CD4-positive, alpha-beta T cell treated with Interleukin-1 beta for 1 hour (primary cell): ENCODE measurements at places on chromosomes 3 and 15.

DNA sequence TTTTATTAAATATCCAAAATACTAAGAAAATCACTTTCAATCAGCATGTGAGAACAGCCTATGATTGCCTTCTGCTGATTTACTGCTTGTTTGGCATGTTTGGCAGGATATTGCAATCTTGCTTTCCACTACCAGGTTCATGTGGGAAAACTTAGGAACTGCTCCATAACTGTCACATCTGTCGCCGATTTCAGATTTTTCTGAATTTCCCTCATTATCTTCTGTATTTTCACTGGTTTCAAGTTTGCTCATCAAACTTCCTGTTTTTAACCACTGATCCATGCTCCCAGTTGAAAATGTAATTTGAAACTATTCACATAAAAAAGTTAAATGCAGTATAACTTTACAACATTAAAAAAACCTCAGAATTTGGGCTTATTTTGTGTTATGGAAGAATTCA lies 93.0 kb downstream of the NFKBIZ start:
- no peak for DNase-seq

DNA sequence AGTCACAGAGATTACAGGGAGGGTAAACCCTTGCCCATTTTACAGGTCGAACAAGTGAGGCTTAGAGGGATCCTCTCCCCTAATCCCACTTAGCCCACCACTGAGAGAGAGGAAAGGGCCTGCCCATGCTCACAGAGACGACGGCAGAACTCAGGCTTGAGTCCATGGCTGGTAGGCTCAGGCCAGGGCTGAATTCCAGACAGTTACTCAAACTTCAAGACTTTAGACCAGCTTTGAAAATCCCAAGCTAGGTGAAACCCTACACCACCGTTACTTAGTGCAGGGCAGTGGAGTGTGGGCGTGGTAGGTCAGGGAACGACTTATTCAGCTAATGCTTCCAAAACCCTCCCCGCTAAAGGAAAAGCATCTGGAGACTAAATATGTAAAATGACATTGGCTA lies 16.4 kb downstream of the GRIP2 start:
- DNase-seq, result no peak

- no peak for DNase-seq
Observed at GRCh38 chr3:42612217-42612616, 11.7 kb downstream of the NKTR start.

GRCh38 chr3:59800481-59800880 lies 750.7 kb upstream of the CFAP20DC start:
- DNase-seq, result no peak

- no peak for DNase-seq
Observed at GRCh38 chr15:73865904-73866303, 7.5 kb upstream of the TBC1D21 start.

DNA sequence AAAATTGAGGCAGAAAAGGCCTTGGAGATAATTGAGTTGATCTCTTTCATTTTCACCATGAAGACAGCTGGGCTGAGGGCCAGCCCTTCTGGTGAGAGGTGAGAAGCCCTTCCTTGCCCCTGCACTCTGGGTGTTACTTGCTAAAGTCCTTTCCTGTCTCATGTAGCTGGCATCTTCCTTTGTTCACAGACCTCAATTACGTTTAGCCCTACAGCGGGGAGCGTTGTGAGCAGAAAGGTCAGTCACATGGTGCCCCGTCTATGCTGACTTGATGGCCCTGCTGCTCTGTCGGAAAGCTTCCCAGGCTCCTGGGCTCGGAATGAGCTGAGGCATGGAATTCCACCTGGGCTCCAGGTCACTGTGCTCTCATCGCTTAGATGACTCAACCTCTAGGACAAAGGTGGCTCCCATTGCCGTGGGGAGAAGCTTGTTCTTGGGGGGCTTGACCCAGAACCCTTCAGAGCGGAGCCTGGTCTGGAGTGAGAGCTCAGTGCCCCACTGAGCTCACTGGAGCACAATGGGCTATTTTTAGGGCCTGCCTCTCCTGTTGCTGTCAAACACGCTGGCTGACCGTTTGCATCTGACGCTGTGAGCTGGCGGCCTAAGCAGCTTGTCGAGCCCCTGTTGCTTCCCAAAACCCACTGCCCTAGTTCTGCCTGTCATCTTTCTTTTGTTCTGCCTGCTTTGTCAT lies 47.0 kb downstream of the RPLP1 start:
- DNase-seq, result no peak

DNA sequence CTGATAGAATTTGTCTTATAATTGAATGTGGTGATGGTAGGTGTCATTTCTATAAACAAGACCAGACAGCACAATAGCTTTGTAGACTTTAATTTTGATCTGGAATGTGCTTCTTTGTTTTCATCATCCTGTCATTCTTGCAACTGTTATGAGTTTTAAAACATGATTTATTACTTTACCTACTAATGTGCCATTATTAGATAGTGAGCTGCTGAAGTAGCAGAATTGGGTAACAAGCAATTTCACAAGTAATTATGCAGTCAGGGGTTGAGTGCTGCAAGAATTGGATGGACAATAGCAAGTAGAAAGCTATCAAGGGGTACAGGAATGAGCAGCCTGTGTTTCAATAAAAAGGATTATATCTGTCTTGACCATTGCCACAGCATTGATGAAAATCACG lies 975.6 kb downstream of the ROBO1 start:
- DNase-seq, result no peak

DNA sequence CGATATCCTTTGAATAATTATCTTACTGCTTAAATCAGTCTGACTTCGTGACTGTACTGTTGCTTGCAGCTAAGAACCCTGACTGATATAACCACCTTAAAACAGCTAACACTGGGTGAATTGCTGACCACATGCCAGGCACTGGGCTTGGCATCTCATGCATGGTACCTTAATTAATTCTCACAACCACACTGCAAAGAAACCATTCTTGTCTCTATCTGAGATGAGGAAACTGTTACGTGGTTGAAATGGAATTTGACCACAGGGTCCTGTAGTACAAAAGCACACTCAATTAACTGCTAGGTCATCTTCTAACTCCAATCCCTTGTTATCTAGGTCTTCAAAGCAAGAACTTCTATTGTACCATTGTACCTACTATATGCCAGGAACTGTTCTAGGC lies 92.7 kb upstream of the PRICKLE2 start:
- DNase-seq, result no peak

GRCh38 chr15:96595951-96596350 lies 265.5 kb downstream of the NR2F2 start:
- no peak for DNase-seq

- no peak for DNase-seq
Observed at GRCh38 chr3:71927505-71928066, 142.6 kb upstream of the PROK2 start.

GRCh38 chr3:49793486-49794085 lies 6.1 kb downstream of the CDHR4 start:
- no peak for DNase-seq

DNA sequence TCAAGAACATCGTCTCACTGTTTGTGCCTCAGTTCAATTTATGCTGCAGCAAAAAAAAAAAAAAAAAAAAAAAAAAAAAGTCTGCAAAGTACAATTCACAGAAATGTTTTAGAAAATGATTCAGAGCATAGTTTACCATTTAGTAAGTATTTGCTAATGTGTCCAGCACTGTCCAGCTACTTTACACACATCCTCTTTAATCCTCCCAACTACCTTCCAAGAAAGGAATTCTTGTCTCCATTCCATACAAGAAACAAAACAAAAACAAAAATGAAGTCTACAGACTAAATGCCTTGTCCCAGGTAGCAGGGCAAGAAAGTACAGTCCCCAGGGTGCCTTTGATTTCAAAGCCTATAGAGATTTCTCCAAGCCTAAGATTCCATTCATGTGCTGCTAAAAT lies 38.9 kb upstream of the SNTN start:
- DNase-seq, result no peak

DNA sequence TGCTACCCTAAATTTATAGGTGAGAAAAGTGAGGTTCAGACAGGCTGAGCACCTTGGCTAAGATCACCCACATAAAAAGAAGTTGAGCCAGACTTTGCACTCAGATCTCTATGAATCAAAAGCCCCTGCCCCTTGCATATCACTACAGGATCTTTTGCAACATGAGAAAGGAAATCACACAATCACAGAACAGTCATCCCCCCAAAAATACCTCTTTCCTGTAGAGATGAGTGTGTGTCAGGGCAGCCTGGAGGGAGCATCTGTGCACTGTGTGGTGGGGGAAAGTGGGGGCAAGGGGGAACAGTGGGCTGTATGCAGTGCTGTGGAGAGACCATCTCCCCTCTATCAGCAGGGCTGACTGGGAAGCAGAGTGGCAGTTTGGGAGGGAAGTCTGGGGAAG lies 46.6 kb downstream of the EPHB3 start:
- peak; percentile 41 for DNase-seq

DNA sequence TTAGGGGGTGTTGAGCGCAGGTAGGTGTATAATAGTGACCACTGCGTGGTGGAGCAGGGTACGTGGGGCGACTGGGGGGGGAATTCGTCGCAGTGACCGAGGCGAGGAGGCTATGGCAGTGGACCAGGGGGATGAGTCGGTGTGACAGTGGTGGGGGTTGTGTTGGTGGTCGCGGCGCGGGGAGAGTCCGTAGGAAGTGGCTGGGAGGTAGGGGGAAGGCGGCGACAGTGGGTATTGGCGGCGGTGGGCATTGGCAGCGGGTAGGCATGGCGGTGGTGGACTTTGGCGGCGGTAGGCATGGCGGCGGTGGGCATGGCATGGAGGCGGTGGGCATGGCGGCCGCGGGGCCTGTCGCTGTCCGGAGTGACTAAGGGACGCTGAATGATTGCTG lies 739 bp downstream of the SNRPN start:
- peak; percentile 20 for DNase-seq

- no peak for DNase-seq
Observed at GRCh38 chr15:27222479-27222878, 251.5 kb downstream of the GABRG3 start.

- DNase-seq, result no peak
Observed at GRCh38 chr3:59262076-59262498, 212.3 kb upstream of the CFAP20DC start.

- DNase-seq, result no peak
Observed at GRCh38 chr3:108389372-108389771, 93.0 kb downstream of the HHLA2 start.

DNA sequence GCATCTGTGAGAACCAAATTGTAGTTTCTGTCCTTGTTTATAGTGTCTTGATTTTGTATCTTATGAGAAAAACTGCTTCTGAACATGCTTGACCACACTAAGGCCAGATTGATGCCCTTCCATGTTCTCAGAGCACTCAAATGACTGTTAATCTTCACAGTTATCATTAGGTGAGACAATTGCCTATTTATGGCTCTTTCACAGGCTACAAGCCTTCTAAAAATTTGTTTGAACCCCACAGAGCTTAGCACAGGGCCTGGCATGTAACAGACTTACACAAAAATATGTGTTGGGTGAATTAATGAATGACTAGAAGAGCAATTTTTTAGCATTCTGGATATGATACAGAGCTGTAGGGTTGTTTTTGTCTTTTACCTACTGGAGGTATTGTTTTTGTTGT lies 43.1 kb downstream of the BTLA start:
- no peak for DNase-seq

- DNase-seq, result no peak
Observed at GRCh38 chr3:160368804-160369203, 30.2 kb downstream of the IFT80 start.

GRCh38 chr3:50255251-50255615 lies 13.7 kb upstream of the SEMA3B start:
- DNase-seq, result no peak

DNA sequence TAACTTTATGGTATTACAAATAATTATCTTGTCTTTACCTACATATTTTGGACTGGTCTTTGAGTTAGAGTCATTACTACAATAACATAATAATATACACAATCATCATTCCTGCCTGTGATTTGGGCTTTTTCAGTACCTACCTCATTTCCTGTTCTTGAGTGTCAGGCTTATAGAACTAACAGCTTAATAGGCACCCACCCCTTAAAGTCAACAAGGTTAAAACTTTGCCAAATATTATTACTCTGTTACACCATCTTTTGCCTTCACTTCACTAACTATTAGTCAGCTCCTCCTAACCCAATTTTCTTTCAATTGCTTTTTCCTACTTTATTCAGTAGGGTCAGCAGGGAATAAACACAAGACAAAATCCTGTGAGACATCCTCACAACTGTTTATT lies 488.7 kb upstream of the AGTR1 start:
- no peak for DNase-seq

GRCh38 chr3:24017305-24017704 lies 72.2 kb downstream of the NR1D2 start:
- no peak for DNase-seq

- DNase-seq, result no peak
Observed at GRCh38 chr3:134369231-134369741, 5.0 kb downstream of the AMOTL2 start.

DNA sequence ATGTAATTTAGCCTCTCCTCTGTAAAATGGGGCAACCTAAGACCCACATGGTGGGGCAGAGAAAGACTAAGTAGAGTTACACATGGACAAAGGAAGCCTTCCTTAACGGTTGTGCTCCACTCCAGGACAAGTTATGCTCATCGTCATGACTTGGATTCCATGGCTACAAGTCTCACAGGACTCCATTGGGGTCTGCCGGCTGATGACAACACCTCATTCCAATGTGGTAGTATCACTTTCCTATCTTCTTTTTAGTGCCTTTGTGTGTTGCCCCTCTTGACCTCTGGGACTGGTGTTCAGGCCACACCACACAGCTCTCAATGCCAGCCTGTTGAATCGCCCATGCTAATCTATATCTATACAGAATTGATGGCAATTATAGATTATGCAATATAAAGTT lies 181.3 kb upstream of the WNT5A start:
- DNase-seq, result no peak

GRCh38 chr3:144692488-144692887 lies 720.9 kb downstream of the DIPK2A start:
- no peak for DNase-seq

DNA sequence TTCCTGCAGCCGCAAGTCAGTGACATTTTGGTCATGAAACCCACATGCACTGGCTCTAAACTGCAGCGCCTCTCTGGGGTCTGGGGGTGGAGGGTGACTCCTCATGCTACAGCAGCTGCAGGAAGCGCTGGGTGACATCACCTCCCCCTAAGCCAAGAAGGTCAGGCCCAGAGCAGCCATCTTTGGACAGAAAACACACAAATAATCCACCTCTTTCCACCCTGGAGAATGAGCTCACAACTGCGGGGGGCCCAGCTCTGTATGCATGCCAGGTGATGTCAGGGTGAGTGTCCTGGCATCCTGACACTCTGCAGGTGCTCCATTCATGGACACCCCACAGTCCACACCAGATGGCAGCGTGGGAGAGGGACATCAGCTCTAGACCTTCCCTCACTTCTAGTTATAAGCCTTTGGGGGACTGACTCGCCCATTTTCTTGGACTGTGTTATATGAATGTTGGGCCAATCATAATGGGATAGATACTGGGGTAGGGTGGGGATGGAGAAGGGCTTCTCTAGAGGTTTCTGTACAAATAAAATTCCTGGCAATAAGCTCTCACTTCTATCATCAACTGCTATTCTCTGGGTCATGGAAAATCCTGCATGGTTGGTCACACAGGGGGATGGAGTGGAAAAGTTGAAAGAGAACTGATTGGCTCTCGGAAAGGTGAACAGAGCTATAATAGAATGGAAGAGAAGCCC lies 70.7 kb upstream of the THBS1 start:
- DNase-seq, result no peak
